ENCODE measurements at places on chromosomes 11 and 22.
A peak's percentile ranks its signal among the peaks of the same experiment; 100 is the strongest.

- peak; percentile 91 for DNase-seq
Measured at GRCh38 chr11:46248289-46249102, 29.0 kb upstream of the CREB3L1 start.

- no peak for DNase-seq
Measured at GRCh38 chr11:30553521-30554110, 32.5 kb downstream of the MPPED2 start.

GRCh38 chr11:88324562-88325345 lies 12.8 kb downstream of the CTSC start:
- no peak for DNase-seq

DNA sequence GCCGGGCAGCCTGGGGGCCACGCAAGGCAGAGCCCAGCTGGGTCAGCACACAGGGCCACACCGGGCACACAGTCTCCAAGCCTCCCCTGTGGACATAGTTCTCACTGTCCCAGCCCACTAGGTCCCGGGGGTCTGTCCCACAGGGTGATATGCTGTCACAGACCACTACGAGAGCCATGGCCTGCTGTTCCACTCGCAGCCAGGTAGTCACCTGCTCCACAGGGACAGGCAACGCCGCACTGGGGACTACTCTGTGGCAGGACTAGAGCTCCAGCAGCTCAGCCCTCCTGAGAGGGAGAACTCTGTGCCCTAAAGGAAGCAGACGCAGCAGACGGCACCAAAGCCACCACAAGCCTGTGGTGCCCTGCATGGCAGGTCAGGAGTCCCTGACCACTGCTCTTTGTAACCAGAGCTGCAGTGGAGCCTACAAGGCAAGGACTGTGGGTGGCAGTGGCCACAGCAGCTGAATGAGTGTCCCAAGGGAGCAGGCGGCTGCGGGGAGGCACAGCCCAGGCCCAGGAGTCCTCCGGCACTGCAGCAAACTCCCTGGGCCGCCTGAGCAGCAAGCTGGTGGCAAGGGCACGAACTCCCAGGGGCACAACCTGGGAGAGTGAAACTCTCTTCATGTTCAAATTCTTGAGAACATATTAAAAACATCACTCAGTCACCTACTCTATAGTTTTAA lies 171.2 kb upstream of the GRK3 start:
- no peak for DNase-seq

DNA sequence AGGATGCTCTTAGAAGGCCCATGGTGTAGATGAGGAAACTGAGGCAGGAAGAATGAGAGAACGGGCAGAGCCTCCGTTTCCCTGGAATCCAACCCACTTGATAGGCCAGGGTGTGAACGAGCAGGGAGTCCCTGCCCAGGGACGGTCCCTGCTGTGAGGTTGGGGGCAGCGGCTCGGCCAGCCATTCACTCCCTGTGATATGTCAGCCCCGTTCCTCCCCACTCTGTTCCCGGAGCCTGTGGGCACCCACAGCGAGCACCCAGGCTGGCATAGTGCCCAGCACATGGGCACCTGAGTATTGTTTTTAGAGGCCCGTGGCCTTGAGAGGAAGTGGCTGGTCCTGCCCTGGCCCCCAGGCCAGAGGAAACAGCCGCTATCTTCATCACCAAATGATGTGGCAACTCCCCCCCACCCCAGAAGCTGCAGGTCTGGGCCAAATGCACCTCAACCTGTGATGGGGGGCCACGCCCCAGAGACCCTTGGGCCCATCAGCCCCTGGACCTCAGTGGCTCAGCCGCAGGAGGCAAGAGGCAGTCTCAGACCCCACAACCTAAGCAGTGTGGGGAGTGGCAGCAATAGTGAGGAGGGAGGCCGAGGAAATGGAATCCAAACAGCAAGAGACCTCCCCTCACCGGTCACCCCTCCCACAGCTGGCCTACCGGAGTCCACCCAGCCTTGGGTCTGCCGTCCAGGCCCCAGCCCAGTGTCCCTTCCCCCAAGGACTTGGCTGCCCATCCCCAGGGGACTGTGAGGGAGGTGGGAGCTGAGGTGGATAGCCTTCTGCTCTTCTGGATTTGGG lies 2.1 kb downstream of the ALDH3B1 start:
- DNase-seq: no peak

DNA sequence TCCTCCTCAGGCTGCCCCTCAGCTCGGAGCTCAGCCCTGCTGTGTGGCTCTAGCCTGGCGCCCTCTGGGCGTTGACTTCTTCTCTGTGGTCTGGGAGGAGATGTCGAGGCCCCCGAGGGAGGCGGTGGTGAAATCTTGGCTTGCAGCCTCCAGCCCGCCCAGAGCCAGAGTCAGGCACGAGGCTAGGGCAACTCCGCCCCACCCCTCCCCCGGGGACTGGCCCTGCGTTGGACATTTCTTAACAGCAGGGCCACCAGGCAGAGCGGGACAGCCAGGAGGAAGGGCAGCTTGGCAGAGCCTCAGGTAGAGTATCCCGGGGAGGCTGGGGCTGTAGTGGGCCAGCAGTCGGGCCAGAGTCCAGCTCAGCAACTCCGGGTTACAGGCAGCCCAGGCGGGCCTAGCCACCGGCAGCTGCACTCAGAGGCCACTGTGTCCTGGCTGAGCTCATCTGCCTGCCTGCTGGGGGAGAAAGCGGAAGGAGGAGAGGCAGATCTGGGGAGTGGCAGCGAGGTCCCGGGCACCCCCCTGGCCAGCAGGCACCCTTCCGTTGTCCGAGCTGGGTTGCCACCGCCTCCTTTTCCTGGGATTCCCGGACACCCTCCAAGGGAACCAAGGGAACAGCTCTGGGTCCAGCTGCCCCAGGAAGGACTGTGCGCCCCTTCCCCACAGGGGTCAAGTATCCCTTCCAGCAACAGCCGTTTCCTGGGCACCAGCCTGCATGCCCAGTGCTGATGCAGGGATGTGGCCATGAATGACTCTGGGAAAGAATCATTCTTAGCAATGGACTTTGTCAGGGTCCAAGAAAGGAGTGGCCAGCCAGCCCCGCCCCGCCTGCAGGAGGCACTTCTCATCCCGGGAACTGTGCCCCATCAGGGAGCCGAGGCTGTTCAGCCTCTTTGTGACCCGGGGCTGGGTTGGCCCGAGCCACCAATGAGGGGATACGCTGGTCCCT lies at the start of gene ALDH3B1:
Gene ALDH3B1, plus strand, starts transcription at position 238 of the 952 bp plus-strand sequence. CDS start 4,971 bp downstream, outside the sequence.
- peak; percentile 88 for DNase-seq

DNA sequence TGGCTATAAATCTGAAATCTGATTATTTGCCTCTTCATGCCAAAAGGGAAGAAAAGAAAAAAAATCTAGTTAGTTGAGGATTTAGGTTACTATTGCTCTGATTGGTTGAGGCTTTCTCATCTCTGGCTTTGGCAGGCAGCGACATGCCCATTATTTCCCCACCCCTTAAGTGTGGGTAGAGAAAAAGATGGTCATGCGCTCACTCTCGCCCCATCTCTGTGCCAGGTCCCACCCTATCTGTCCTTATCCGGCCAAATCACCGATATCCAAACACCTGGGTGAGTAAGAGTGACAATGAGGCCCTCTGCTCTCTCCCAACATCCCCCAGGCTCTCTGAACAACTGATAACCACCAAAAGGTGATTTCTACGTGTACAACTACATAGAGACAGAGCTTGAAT lies 31.2 kb upstream of the SNX19 start:
- no peak for DNase-seq

DNA sequence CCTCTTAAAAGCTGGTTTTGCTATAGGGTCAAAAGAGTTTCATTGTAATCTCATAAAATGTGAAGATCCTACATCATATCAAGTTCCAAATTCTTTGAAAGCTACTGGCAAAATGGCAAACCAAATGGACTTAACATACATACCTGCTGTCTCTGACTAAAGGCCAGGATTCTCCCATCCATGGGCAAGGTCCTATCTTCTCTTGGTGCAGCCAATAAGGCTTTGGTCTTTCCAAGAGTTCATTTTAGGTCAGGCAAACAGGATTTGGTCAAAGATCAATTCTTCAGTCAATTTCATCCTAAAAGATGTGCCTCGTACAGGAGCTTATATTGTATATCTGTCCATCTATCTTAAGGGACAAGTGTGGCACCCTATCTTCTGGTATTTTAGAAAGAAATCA lies 49.7 kb downstream of the CADM1 start:
- DNase-seq: no peak

- DNase-seq: no peak
Measured at GRCh38 chr11:67272327-67273259, 6.3 kb downstream of the GRK2 start.

DNA sequence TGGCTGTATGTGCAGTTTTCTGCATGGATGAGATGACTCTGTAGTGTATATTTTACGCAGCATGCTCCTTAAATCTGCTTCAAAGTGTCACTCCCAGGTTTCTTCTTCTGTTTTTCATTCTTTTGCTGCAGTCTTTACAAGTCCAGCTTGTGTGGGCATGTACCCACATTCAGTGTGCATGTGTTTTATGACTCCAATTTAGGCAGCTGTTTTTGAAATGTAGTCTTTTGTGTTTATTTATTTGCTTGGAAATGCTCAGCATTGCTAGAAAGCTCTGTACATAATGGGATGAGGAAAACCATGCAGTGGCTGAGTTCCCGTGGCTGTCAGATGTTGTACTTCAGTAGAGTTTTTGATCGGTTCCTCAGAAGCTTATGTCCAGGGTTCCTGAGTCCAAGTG lies 138.5 kb downstream of the ARHGAP42 start:
- DNase-seq: no peak

DNA sequence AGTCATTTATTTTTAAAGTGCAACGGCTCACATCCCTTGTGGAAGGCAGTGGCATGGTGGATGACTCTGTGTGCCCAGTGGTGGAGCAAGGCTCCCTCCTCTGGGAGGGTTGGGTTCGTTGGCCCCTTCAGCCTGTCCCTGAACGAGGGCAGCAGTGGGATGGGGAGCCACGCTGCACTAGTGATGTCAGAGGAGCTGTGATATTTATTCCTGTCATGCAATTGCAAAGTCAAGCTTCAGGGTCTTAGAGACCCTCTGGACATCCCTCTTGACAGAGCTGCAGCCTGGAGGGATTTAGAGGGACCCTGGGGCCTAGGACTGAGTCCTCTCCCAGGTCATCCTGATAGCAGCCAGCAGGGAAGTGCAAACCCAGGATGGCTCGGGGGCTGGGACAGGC lies 78.2 kb upstream of the NARS2 start:
- DNase-seq: no peak

- DNase-seq: no peak
Measured at GRCh38 chr22:23904573-23905254, 10.5 kb downstream of the MIF start.

- no peak for DNase-seq
Measured at GRCh38 chr22:49677495-49677889, 150.2 kb downstream of the BRD1 start.

DNA sequence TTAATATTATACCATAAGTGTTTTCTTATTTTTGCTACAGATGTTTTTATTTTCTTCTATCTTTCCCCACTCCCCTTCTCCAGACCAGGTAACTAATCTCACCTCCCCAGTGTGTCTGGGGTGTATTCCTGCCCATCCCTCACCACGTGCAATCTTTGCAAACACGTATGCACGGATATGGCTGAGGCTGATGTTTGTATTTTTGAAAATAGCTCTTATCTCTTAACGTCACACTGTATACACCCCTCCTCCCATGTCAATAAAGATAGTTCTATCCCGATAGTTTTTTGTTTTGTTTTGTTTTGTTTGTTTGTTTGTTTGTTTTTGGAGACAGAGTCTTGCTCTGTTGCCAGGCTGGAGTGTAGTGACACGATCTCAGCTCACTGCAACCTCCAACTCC lies 127.5 kb downstream of the FBXO7 start:
- DNase-seq: no peak

DNA sequence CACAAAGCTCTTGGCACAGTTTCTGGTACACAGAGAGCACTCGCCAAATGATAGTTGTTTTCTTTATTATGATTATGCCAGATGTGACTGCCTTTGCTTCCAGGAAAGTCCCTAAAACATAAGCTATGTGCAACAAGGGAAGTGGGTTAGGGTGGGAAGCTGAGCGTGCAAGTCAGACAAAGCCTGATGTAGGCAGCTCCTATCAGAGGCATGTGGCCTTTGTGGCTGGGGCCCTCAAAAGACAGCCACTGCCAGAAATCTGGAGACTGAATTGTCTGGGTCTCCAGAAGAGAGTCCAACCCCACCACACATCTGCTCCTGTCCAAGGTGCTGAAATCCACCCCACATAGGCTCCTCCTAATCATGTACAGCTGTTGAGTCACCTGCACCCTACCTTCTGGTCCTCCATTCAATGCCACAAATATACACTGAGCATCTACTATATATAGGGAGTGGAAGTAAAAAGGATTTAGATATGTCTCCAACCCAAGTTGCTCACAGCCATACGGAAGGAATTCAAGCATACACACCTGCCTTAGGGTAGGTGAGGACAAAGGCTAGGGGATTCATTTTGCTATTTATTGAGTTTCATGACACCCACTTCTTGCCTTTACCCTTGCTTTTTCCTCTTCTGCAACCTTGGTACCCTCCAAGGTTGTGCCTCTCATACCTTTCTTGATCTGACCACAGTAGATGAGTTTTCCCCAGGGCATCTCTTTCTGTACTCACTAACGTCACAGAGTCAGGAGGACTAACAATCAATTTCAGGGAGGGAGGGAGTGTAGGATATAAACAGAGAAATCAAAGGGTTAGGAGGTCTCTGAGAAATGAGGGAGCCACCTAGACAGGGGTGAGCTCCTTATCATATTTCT lies 12.4 kb downstream of the SEC14L3 start:
- DNase-seq: peak; percentile 26

Measured in fibroblast of the aortic adventitia (primary cell).